ENCODE measurements at places on chromosomes 3 and 15.

- no peak for DNase-seq
Observed at GRCh38 chr3:36372534-36372935, 7.8 kb upstream of the STAC start.

DNA sequence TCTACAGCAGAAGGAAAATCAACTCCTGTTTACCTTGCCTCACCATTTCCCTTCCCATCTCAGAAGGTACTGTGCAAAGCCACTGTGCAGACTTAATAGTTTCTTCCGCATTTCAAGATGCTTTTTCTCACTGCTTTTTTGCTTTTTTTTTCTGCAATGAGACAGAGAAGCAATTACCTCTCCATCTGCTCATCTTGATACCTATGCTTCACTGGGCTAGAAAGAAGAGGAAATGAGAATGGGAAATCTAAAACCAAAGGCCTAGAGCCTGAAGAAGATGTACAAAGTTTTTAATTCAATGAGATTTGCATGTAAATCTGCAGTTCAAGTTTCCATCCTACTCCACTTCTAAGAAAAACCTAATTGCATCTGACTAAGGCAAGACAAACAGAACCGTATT, 238.1 kb upstream of the SETMAR start:
- DNase-seq = no peak

GRCh38 chr3:186965141-186965879, 35.0 kb downstream of the ST6GAL1 start:
- DNase-seq = no peak

DNA sequence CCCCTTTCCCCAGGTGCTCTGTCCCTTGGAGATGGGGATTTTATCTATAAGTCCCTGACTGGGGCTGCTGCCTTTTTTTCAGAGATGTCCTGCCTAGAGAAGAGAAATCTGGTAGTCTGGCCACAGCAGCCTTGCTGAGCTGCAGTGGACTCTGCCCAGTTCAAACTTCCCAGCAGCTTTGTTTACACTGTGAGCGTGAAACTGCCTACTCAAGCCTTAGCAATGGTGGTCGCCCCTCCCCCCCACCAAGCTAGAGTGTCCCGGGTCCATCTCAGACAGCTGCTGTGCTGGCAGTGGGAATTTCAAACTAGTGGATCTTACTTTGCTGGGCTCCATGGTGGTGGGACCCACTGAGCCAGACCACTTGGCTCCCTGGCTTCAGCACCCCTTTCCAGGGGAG, 38.9 kb downstream of the TMEM266 start:
- no peak for DNase-seq

- no peak for DNase-seq
Observed at GRCh38 chr3:102714567-102714966, 279.8 kb downstream of the ZPLD1 start.

DNA sequence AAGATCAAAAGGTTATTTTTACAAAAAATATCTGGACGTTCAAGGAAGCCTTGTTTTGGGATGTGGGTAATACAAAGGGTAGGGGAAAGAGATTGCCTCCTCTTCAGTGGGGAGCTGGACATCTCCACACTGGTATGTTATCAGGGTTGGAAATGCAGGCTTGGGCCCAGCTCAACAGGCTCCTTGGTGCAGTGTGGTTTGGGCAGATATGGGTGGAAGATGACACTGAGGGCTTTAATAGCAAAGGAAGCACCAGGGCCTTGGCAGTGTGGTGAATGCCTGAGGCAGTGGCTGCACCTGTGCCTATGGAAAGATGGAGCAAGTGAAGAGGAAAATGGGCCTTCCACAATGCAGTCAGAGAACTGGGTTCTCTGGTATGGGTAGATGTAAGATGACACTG, 11.2 kb upstream of the MED12L start:
- DNase-seq = no peak

DNA sequence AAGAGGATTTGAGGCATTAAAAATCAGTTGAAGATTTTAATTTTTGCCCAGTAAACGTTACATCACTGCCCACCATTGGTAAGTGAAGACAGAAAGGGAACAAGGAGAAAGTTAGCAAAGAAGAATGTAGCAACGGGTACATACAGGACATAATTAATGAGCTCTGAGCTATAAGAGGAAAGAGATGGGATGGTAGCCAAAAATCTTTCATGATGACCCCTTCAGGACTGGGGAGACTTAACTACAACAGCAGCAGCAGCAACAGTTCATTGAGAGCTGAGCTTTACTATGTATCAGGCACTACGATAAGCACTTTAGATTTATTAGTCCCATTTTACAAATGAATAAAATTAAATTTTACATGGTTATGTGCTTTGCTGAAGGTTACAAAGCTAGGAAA, 18.4 kb downstream of the EMC4 start:
- DNase-seq = no peak

GRCh38 chr3:183508821-183509220, 46.7 kb downstream of the KLHL6 start:
- no peak for DNase-seq

DNA sequence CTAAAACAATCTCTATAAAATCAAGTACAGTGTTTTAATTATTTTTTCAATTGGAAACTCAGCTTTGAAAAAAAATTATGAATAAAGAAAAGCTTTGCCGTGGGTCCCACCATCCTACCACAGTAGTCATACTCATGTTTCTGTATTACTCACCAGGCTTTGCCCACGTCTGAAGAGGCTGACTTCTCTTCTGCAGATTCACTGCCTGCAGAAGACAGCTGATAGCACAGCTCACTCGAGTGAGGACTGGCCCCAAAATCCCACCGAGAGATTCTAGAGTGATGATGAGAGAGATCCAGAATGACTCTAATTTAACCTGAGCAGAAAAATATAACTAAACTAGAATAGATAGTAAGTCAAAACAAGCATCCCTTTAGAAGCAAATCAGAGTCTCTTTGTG, 11.9 kb downstream of the C2CD4B start:
- DNase-seq = no peak

- no peak for DNase-seq
Observed at GRCh38 chr3:186208296-186208989, 99.6 kb upstream of the ETV5 start.

DNA sequence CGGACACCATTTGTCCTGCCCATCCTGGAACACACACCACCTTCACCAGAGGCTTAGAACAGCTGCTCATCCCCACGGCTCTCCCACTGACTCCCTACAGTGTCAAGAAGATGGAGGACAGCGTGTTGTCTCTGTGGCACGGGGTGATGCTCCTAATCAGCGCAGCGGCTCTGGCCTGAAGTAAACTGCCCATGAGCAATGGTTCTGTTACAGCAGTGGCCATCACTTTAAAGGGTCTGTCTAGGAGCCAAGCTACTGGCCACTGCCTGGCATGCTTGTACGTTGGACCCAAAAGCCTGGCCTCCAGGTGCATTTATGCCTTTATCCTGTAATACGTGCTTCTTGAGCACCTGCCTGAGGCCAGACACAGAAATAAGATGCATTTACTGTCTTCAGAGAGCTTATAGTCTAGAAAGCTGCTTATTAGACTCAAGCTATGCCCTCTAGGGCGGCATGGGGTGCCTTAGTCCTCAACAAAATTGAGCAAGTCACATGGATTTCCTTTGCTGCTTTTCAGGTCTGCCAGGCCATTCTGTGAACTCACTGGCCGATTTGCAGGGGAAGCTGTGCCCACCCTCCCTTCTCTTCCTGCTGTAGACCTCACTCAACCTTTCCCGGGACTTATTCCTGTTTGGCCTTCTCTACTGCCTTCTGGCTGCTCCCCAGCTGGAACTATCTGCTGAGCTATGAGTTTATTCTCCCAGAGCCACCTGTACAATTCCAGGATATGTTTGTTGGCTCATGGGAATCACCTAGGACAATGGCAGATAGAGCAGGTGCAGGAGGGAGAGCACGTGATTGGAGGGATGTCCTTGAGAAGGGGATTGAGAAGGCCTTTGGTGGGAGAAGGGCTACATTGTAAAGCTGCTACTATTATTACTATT, 51.9 kb downstream of the STARD5 start:
- DNase-seq = no peak

GRCh38 chr3:183812761-183813445, 12.5 kb downstream of the MAP6D1 start:
- DNase-seq = no peak

- no peak for DNase-seq
Observed at GRCh38 chr15:49041426-49041825, 4.8 kb downstream of the SECISBP2L start.

DNA sequence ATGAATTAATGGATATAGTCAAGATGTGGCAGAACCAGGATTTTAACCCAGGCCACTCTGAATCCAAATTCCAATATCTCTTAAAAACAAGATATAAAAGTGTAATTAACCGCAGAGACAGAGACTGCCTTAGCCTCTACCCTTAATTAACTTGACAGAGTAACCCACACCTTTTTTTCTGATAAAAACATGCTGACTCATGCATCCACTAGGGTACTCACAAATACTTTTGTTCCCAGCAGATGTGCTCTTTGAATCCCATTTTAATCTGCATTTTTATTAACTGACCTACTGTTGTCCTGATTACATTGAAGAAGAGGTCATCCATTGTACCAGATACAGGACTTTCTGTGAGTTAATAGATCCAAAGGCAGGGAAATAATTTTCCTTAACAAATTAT, 278.3 kb downstream of the CHL1 start:
- no peak for DNase-seq

- no peak for DNase-seq
Observed at GRCh38 chr15:70246623-70247220, 149.0 kb upstream of the TLE3 start.

- no peak for DNase-seq
Observed at GRCh38 chr15:94586099-94586498, 354.7 kb downstream of the MCTP2 start.
